ENCODE measurements at places on chromosomes 2 and 18. TPM values are rescaled to one million over a fixed set of nuclear protein-coding genes. Genes with fewer than 3 reads are reported as not detected.
A peak's percentile ranks its signal among the peaks of the same experiment; 100 is the strongest.

The CTDP1 gene
- total RNA-seq: 28.9 TPM

- no peak for DNase-seq
These were observed 14.3 kb upstream of the ODC1 start for GRCh38 chr2:10462178-10463083.

DNA sequence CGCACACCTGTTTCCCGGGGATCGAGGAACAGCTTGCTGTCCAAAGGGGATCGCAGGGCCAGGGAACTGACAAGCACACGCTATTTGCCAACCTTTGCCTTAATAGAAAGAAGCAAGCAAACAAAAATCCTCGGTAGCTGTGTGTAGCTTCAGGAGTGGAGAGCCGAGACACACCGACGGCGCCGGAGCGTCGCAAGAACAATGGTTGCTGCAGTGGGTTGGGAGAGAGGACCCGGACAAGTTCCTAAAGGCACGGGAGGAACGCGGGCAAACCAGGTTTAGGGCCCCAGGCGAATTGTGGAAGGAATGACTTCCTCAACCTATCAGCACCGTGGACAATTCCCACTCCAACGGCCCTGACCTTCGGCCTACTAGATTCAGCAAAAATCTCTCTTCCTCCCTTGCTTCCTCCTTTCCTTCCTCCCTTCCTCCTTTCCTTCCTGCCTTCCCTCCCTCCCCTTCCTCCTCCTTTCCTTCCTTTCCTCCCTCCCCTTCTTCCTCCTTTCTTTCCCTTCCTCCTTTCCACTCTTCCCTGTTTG lies 4.9 kb upstream of the NEUROD1 start:
- DNase-seq: no peak

GRCh38 chr2:10452312-10452711 lies 4.2 kb upstream of the ODC1 start:
- peak; percentile 94 for DNase-seq

The OTOF gene
- not detected for total RNA-seq

The GPR39 gene
- 3.1 TPM for total RNA-seq

The PLGLB2 gene
- 7.0 TPM for total RNA-seq

DNA sequence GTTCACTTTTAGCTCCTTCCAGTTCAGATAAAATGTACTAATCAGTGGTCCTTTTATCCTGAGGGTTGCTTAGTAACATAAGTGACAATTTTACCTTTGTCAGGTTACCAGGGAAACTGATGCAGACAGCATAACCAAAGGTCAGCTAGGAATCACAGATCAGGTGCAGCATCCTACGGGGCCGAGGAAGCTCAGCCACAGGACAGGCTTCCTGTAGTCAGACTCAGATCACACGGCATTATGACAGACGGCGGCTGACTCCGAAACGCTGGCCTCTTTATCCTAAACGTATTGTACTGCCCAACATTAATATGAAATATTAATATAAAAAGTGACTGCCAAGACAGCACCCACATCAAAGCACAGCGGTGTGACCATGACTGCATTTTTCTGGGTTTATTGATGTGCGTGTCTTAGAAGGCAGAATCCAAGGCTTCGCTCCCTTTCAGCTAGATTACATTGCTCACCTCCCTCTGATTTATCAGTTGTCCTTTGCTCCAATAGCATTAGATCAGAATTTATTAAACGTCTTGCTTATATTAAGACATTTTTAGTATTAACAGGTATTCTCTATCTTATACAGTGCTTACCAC lies 444.5 kb downstream of the CMPK2 start:
- DNase-seq: no peak

DNA sequence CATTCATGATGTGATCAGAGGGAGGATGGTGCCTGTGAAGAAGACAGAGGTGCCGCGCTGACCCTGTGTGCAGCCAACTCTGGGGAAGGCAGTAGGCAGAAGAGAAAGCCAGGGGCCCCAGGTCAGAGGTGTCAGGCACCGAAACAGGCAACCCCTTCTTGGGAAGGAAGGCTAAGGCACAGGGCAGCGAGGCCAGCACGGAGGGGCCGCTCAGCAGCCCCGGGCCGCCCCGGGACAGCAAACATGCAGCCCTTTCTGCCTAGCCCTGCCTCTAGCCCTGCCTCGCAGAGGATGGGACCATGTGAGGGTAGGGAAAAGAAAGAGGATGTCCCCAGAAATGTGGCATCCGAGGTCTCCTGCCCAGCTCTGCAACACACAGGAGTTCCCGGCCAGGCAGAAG lies 7.7 kb upstream of the MAL start:
- DNase-seq: no peak

The LYG2 gene
- total RNA-seq: not detected

The DNER gene
- 84.8 TPM for total RNA-seq

GRCh38 chr2:200961674-200962073 lies 1.8 kb downstream of the ORC2 start:
- DNase-seq: no peak

The RTP5 gene
- not detected for total RNA-seq

The VAPA gene
- total RNA-seq: 238 TPM

GRCh38 chr2:25219621-25220020 lies 51.2 kb upstream of the POMC start:
- DNase-seq: no peak

The COL6A3 gene
- total RNA-seq: 465 TPM

The USP14 gene
- 25.8 TPM for total RNA-seq

All from MG63 (cell line).